ENCODE measurements at places on chromosomes 16 and 17. TPM values are rescaled to one million over a fixed set of nuclear protein-coding genes. Genes with fewer than 3 reads are reported as not detected.
A peak's percentile ranks its signal among the peaks of the same experiment; 100 is the strongest.

GRCh38 chr16:28478506-28479180, 6.5 kb upstream of the NPIPB7 start:
- H3K4me1 ChIP-seq = no peaks in the 10 kb centered on the region
- DNase-seq = no peak
- H3K4me3 ChIP-seq = no peak overlapping the region
- peaks cover 18% of the 10 kb centered on the region for H3K36me3 ChIP-seq
- no peak overlapping the region for H3K27ac ChIP-seq

GRCh38 chr17:5740937-5741336, 156.6 kb upstream of the NLRP1 start:
- H3K27ac ChIP-seq = no peak overlapping the region
- no peak for DNase-seq
- no peaks in the 10 kb centered on the region for H3K4me1 ChIP-seq
- peaks cover 26% of the 10 kb centered on the region for H3K27me3 ChIP-seq
- no peaks in the 10 kb centered on the region for H3K36me3 ChIP-seq
- H3K4me3 ChIP-seq = no peak overlapping the region

DNA sequence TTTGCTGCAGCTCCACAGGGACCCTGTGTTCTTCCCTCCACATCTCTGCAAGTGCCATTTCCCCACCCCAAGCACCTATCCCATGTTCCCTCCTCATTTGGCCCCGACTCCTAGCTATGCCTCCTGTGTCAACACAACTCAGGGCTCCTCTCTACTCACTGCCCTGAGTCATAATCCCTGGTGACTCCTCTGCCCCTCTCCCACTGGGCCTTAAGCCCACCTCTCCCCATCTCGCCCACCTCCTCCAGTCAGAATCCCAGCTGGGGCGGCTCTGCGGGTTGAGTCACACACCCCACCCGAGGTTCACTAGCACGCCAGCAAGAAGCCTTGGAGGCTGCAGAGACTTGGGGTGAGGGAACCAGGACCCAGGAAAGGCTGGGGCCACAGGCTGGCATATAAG, 346.2 kb downstream of the FOXL1 start:
- no peak overlapping the region for H3K27ac ChIP-seq
- no peaks in the 10 kb centered on the region for H3K4me1 ChIP-seq
- peaks cover 75% of the 10 kb centered on the region for H3K27me3 ChIP-seq
- DNase-seq = no peak
- no peak overlapping the region for H3K4me3 ChIP-seq

DNA sequence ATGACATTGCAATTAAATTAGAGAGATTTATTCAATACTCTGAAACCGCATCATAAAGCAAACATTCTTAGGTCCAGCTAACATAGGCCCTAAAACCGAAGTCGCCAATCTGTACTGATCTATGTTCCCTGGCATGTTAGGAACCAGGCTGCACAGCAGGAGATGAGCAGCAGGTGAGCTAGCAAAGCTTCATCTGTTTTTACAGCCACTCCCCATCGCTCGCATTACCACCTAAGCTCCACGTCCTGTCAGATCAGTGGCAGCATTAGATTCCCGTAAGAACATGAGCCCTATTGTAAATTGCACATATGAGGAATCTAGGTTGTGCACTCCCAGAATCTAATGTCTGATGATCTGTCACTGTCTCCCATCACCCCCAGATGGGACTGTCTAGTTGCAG, 91.5 kb downstream of the PARN start:
- no peak overlapping the region for H3K4me3 ChIP-seq
- peaks cover 12% of the 10 kb centered on the region for H3K36me3 ChIP-seq
- H3K27me3 ChIP-seq = no peaks in the 10 kb centered on the region
- DNase-seq = no peak
- no peaks in the 10 kb centered on the region for H3K4me1 ChIP-seq

- H3K4me3 ChIP-seq = no peak overlapping the region
- H3K4me1 ChIP-seq = peaks cover 12% of the 10 kb centered on the region
- DNase-seq = peak; percentile 67
- H3K27me3 ChIP-seq = peaks cover 75% of the 10 kb centered on the region
- H3K27ac ChIP-seq = no peak overlapping the region
Observed at GRCh38 chr16:86874141-86874540, 295.8 kb downstream of the FOXL1 start.

DNA sequence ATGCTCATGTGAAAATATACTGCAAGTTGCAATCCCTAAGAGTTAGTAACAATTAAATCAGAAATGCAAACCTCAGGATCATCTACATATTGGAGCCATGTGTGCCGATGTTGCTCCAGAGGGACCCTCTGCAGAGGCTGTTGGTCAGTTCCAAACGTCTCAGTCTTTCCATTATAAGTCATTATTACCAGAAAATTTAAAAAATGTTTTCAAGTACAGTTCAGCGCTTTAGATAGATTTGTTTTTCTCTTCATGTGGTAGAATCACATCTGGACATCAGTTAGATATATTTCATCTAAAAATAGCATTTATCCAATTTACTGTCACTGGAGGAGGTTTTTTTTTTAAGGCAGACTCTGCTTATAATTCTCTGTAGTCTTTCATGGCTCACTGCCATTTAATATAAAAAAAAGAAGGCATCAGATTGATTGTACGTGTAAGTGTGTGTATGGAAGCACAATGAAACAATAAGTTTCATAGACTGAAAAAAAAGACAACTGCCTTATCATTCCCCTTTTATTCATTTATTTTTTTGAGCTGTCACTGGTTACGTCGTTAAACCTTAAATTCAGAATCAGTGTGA, 46.1 kb upstream of the MARCHF10 start:
- DNase-seq = no peak
- H3K4me3 ChIP-seq = no peak overlapping the region
- no peaks in the 10 kb centered on the region for H3K4me1 ChIP-seq
- no peaks in the 10 kb centered on the region for H3K36me3 ChIP-seq
- H3K27ac ChIP-seq = no peak overlapping the region

DNA sequence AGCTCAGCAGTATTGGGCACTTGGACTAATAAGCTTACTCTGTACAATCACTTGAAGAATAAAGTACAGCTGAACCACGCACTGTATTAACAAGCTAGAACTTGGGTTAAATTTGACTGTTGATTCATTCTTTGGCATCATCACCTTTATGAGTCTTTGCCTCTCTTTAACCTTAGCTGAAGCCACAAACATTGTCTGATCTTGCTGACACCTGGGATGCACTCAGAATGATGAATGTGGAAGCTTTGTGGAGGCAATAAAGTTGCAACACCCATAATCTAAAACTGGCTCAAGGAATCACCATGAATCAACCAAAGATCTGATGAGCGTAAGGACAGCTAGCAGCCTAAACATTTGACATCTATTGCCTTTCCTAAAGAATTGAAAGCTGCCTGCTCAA, 590.6 kb upstream of the SOX9 start:
- H3K27ac ChIP-seq = no peak overlapping the region
- H3K36me3 ChIP-seq = no peaks in the 10 kb centered on the region
- DNase-seq = no peak
- no peaks in the 10 kb centered on the region for H3K4me1 ChIP-seq
- no peak overlapping the region for H3K4me3 ChIP-seq

DNA sequence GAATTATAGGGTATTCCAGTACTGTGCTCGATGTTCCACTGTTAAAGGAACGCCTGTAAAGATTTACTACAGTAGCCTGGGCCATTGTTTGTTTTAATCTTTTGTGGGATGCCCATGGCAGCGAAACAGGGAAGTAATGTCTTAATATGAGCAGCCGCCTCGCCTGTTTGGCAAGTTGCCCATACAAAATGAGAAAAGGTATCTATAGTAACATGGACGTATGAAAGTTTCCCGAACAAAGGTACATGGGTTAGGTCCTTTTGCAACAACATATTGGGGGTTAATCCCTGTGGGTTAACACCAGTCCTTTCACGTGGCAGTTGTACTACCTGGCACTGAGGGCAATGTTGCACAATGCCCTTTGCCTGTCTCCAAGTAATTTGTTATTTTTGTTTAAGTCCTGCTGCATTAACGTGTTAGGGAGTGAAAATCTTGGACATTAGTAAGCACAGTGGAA, 21.1 kb upstream of the TMC5 start:
- H3K4me1 ChIP-seq = peaks cover 51% of the 10 kb centered on the region
- H3K27ac ChIP-seq = peak overlapping the region; percentile 95
- no peaks in the 10 kb centered on the region for H3K27me3 ChIP-seq
- peak overlapping the region; percentile 57 for H3K4me3 ChIP-seq
- DNase-seq = peak; percentile 80

- H3K4me1 ChIP-seq = no peaks in the 10 kb centered on the region
- no peak overlapping the region for H3K4me3 ChIP-seq
- H3K27me3 ChIP-seq = peaks cover 55% of the 10 kb centered on the region
- no peak overlapping the region for H3K27ac ChIP-seq
- no peak for DNase-seq
- no peaks in the 10 kb centered on the region for H3K36me3 ChIP-seq
Observed at GRCh38 chr17:31660684-31661083, 198.4 kb downstream of the COPRS start.

DNA sequence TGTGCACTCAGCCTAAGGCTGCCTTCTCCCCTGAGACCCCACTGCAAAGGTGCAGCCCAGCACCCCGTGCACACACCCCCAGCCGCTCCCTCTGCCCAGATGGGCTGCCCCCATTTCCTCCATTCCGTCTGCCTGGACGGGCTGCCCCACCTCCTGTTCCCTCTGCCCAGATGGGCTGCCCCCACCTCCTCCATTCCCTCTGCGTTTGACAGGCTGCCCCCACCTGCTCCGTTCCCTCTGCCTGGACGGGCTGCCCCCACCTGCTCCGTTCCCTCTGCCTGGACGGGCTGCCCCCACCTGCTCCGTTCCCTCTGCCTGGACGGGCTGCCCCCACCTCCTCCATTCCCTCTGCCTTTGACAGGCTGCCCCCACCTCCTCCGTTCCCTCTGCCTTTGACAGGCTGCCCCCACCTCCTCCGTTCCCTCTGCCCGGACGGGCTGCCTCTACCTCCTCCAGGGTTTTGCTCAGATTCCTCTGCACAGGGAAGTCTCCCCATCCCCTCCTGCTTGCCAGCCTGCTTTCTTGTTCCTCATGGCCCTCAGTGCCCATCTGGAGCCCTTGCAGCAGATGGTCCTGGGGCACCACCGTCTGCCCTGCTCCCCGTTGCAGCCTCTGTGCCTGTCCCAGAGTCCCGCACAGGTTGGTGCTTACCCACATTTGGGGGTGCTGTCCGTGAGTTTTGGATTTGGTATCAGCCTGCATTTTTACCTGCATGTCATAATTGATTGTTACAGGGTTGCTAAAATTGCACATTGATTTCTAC, 23.4 kb upstream of the IL17C start:
- peaks cover 54% of the 10 kb centered on the region for H3K4me1 ChIP-seq
- H3K27me3 ChIP-seq = no peaks in the 10 kb centered on the region
- H3K4me3 ChIP-seq = no peak overlapping the region

- no peaks in the 10 kb centered on the region for H3K4me1 ChIP-seq
- no peak for DNase-seq
- H3K4me3 ChIP-seq = no peak overlapping the region
- H3K27me3 ChIP-seq = no peaks in the 10 kb centered on the region
- H3K36me3 ChIP-seq = peaks cover 12% of the 10 kb centered on the region
Observed at GRCh38 chr16:83920894-83921491, 22.1 kb downstream of the MLYCD start.

DNA sequence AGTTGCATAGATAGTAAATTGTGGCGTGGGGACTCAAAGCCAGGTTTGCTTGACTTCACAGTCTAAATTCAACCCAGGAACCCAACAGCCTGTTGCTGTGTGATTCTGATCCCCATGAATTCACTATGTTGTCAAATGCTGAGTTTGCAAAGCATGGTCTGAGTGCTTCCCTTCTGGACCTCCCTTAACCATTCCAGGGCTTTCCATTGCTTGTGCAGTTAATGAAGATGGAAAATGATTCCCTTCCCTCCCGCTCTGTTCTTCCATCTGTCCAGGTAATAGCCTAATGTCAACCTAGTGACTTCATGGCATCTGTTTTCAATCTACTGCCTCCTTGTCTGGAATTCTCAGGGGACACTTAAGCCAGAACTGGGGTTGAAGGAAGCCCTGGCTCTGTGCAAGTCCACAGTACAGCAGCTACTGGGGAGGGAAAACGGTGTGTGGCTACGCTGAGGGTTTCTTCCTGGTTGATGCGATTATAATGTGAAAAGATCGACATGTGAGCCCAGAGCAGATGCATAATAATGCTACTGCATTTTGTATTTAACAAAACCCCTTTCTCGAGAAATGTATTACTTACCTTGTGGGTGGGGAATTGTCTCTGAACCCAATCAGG, 206.7 kb downstream of the CDH13 start:
- H3K4me1 ChIP-seq = no peaks in the 10 kb centered on the region
- no peak for DNase-seq
- no peaks in the 10 kb centered on the region for H3K27me3 ChIP-seq
- H3K36me3 ChIP-seq = no peaks in the 10 kb centered on the region
- no peak overlapping the region for H3K4me3 ChIP-seq

DNA sequence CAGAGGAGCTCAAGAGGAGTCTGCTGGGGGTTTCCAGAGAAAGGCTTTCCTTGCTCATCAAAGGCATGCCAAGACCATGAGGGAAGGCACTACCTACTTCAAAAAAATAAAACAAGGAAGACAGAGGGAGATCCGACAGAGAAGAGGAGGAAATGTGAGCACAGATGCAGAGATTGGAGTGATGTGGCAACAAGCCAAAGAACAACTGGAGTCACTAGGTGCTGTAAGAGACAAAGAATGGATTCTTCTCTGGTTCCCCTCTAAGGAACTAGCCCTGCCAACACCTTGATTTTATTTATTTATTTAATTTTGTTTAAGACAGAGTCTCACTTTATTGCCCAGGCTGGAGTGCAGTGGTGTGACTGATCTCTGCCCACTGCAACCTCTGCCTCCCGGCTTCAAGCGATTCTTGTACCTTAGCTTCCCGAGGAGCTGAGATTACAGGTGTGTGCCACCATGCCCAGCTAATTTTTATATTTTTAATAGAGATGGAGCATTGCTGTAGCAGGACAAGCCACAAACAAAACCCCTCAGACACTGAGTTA, 13.8 kb upstream of the ACSF2 start:
- no peak for DNase-seq
- H3K4me3 ChIP-seq = no peak overlapping the region
- no peaks in the 10 kb centered on the region for H3K36me3 ChIP-seq
- H3K4me1 ChIP-seq = peaks cover 10% of the 10 kb centered on the region

GRCh38 chr17:7502171-7502847, 18.1 kb downstream of the POLR2A start:
- no peaks in the 10 kb centered on the region for H3K27me3 ChIP-seq
- H3K4me3 ChIP-seq = no peak overlapping the region
- H3K36me3 ChIP-seq = peaks cover 35% of the 10 kb centered on the region
- H3K27ac ChIP-seq = no peak overlapping the region
- no peak for DNase-seq

GRCh38 chr16:86590501-86591144, 12.3 kb downstream of the FOXL1 start:
- H3K27ac ChIP-seq = peak overlapping the region; percentile 12
- H3K4me1 ChIP-seq = peaks cover 13% of the 10 kb centered on the region
- peaks cover 2% of the 10 kb centered on the region for H3K36me3 ChIP-seq
- H3K4me3 ChIP-seq = no peak overlapping the region
- DNase-seq = peak; percentile 39
- H3K27me3 ChIP-seq = peaks cover 9% of the 10 kb centered on the region

Gene CFAP119
- 13.7 TPM for total RNA-seq

Gene FAM20A
- total RNA-seq = 0.59 TPM

Gene NAGS
- total RNA-seq = 1.6 TPM

Gene NSRP1
- 29.7 TPM for total RNA-seq

Gene CETP
- not detected for total RNA-seq

Gene SOX15
- total RNA-seq = not detected

Gene TELO2
- total RNA-seq = 84.9 TPM

Gene CCL7
- not detected for total RNA-seq

Gene IL21R
- total RNA-seq = not detected

All from Calu3 (cell line).